LoVo (cell line): ENCODE measurements at places on chromosomes 1 and 21.
A peak's percentile ranks its signal among the peaks of the same experiment; 100 is the strongest.

GRCh38 chr1:23720256-23720995 lies 22.8 kb upstream of the ELOA start:
- no peak for DNase-seq

DNA sequence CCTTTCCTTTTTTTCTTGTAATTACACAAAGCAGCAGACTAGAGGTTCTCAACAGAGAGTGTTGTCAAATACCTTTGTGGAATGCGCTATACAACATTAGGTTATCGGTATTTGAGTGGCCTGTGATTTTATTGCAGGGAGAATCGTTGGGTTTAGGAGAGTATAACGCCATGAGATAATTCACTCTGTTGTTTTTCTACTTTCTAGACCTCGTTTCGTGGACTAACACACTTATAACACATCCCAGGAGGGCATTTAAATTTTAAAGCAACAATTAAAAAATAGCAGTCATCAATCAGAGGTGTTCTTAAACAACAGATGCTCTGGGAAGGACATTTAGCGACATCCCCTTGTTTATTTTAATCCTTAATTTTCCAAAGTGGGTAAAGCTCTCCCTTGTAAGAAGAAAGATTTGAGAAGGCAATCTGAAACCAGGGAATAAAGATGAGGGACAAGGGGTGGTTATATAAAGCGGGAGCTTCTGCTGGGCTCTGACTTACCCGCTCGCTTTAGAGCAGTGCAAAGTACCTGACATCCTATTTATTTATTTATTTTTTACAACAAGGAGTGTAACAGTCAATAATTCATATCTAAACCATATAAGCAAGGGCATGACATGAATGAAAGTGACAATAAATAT lies 4.9 kb downstream of the PBX1 start:
- no peak for DNase-seq

- no peak for DNase-seq
These were observed 4.5 kb upstream of the LCE1F start for GRCh38 chr1:152770411-152770810.

- no peak for DNase-seq
These were observed 37.9 kb downstream of the GABPA start for GRCh38 chr21:25772686-25773085.

DNA sequence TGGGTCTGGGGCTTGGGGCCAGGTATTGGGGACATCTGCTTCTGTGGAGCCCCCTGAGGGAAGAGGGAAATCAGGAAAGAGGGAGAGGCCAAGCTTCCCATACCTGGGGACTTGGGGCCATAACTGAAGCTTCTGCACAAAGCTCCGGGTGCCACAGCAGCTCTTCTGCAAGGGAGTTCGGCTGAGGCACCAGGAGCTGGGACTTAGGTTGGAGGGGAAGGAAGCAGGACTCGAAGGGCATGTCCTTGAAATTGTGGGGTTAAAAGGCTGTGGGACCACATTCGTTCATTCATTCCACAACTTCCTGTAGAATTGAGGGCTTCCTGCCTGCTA lies 1.7 kb upstream of the EPS8L3 start:
- DNase-seq: no peak

GRCh38 chr1:59733443-59734141 lies 81.2 kb upstream of the HOOK1 start:
- no peak for DNase-seq

GRCh38 chr1:180503280-180503862 lies 994 bp upstream of the ACBD6 start:
- DNase-seq: peak; percentile 8

DNA sequence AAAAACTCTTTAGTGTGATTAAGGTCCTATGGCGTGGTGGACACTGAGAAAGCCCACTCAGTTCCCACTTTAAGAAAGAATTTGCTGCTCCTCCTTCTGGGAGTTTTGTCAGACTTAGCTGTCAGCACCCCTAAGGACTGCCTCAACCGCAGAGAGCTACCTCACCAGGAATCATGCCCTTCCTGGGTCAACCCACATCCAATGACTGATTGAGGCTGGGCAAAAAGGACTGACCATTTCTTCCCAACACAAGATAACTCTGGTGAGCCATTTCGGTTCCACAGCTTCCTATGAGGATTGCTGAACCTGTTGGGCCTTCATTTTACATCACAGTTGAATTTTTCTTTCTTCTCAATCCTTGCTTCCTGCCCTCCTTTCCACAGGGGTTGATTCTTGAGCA lies 197.9 kb downstream of the NCAM2 start:
- no peak for DNase-seq

DNA sequence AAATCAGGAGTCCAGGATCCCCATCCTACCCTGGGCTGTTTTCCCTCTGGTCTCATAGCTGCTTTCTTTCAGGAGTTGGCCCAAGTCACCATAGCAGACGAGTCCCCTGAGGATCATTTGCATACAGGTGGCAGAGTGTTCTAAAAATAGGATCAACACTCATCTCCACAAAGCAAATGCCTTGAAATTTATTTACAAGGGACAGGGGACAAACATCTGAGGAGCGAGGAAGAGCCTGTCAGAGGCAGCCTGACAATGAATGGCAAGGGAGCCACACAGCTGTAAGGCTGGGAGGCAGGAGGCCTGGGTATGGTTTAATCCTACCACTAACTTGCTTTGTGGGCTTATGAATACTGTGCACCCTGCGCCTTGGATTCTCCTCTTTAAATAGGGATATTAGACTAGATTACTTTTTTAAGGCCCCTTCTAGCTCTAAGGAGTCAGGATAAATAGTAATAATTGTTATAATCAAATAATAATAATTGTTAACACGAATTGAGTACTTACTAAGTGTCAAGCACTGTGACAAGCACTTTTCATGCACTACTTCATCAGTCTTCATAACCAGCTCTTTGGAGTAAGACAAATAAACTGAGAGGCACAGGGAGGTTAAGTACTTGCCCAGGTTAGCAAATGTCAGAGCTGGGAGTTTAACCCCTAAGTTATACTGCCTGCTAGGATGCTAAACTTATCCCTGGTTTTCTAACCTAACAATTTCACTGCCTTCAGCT lies 34.5 kb downstream of the RAB3B start:
- DNase-seq: no peak

GRCh38 chr1:107920999-107921398 lies 44.0 kb downstream of the VAV3 start:
- DNase-seq: no peak

- no peak for DNase-seq
These were observed 4.5 kb downstream of the EPHA2 start for GRCh38 chr1:16151196-16151994.

DNA sequence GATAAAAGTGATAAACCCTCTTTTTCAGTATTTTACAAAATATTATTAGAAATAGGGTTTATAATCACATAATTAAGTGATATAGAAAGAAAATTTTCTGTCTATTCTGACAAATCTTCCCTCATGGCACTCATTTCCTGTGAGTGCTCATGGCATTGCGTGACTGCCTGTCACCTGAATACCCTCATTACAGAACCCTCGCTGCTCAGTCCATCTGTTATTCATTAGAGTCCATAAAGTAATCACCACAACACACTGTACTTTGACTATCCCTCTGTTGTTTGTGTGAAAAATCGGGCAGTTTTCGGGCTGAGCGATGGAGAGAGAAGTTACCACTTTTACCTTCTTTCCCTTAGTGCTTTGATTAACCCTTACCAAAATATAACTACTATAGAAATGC lies 100.4 kb upstream of the BRINP3 start:
- no peak for DNase-seq

DNA sequence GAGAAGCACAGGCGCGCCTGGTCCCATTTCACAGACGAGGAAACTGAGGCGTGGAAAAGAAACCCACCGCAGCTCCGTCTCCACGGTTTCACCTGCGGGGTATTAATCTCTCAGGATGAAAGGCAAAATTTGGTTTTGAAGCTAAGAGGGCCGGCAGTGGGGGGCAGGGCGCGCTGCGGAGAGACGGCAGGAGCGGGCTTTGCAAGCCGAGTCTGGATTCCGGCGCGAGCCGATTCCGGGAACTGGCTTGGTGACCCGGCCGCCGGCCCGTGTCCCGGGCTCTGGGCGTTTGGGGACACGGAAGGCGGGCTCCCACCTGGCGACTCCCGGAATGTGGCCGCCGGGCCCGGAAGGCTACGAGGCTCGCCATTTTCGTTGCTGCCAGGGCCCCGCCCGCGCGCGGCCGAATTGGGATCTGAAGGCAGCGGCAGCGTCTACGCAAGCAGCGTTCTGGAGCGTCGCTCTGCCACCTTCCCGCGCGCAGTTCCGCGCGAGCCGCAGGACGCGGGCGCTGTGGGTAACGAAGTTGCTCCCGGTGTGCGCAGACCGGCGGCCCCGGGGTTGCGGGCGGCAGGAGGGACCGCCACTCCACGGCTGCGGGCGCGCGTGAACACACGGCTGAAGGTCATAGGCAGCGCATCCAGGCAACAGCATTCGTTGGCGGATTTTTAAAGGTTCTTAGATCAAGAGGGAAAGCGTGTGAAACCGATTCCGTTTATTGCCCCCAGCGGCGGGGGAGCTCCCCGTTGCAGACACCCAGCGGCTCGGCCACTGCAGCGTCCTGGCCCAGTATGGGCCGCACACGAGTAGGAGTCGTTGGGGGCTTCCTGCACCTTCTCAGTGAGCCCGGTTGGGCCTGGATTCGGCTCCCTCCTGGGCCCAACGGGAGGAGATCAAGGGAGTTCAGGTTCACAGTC lies 5.4 kb upstream of the PRDM16 start:
- DNase-seq: no peak

- DNase-seq: no peak
These were observed 24.9 kb downstream of the LDLRAP1 start for GRCh38 chr1:25568090-25568833.

- DNase-seq: no peak
These were observed 10.3 kb downstream of the B3GALT2 start for GRCh38 chr1:193176113-193176512.

GRCh38 chr1:109485001-109485400 lies 1.3 kb downstream of the ATXN7L2 start:
- DNase-seq: no peak

GRCh38 chr1:65804584-65804983 lies 11.9 kb downstream of the PDE4B start:
- DNase-seq: no peak

- DNase-seq: no peak
These were observed 35.2 kb downstream of the RAP1A start for GRCh38 chr1:111654839-111655238.

GRCh38 chr21:45427331-45428271 lies 22.6 kb downstream of the COL18A1 start:
- peak; percentile 50 for DNase-seq

GRCh38 chr1:20712215-20712577 lies 5.6 kb downstream of the KIF17 start:
- DNase-seq: no peak

DNA sequence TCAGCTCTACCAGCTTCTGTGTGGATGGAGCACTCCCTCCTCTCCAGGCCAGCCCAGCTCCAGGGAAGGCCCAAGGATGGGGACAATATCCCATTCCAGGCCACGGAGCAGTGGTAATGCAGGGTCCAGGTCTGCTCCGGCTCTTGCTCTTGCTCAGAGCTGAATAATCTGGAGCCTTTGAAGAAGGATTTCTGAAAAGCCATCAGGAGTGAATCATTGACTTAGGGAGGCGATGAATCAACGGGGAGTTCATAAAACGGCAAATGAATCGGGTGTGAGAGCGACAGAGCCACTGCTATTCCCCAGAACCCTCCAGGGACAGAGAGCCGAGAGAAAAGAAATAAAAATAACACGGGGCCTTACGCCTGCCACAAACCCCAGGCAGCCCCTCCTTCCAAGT lies 7.7 kb downstream of the POU3F1 start:
- no peak for DNase-seq

GRCh38 chr1:41670217-41670957 lies 185.9 kb upstream of the EDN2 start:
- DNase-seq: no peak
